ENCODE measurements at places on chromosomes 3 and 15.

- DNase-seq = no peak
These were observed 444.8 kb upstream of the GRM7 start for GRCh38 chr3:6416049-6416661.

DNA sequence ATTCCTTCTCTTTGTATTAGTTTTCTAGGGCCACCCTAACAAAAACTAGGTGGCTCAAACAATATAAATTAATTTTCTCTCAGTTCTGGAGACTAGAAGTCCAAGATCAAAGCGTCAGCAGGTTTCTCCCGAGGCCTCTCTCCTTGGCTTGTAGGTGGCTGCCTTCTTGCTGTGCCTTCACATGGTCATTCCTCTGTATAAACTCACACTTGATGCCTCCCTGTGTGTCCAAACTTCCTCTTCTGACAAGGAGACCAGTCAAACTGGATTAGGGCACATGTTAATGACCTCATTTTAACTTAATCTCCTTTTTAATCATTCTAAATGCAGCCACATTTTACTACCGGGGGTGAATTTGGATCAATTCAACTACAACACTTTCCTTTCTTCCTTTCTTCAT, 691.1 kb downstream of the DIPK2A start:
- no peak for DNase-seq

GRCh38 chr15:101255051-101255395, 3.2 kb upstream of the CHSY1 start:
- no peak for DNase-seq

GRCh38 chr3:156843071-156843808, 17.1 kb downstream of the LEKR1 start:
- no peak for DNase-seq

DNA sequence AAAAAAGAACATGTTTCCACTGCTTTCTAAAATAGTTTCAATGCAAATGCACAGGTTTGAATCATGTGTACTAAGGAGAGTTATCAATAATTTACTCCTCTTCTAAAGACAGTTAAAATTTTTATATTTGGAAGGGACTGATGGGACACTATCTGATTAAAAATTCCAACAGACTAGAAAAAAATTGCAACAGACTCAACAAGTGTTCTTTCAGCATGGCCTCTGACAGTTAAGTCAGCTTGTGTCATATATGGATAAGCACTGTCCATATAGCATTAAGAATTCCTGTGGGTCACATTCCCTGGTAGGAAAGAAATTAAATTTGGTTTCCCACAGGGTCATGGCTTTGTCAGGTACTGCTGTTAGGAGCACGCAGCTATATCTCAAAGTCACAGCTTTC, 96.8 kb downstream of the OSBPL10 start:
- DNase-seq = no peak

DNA sequence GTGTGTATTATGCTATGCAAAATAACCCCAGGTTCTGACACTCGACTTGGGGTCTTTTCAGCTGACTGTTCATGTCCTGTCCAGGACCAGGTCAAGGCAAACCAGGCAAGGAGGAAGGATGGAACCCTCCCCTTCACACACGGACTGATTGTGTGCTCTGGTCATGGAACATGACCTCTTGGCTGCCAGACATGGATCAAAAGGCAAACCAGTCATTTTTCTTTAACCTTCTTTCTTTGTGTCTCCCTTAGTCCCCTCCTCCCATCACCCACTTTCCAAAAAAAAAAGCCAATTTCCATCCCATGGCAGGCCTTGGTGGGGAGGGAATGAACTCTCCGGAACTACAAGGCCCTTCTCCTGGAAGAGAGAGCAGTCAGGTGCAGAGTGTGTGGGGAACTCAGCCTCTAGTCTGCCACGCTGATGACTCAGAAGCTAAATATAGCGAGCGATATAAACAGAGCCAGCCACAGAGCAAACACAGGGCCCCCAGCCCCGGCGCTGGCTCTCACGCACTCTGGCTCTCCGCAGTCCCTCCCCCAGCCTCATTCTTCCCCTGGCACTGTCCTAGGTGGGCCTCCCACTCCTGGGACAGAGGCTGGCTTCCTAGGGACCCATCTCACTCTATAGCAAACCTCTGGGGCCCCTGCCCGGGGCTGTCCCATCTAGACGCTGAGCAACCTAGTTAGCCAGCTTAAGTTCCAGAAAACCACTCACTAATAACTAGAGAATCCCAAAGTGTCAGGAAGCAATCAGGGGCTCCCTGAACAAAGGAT, 10.0 kb downstream of the BMF start:
- peak; percentile 70 for DNase-seq

DNA sequence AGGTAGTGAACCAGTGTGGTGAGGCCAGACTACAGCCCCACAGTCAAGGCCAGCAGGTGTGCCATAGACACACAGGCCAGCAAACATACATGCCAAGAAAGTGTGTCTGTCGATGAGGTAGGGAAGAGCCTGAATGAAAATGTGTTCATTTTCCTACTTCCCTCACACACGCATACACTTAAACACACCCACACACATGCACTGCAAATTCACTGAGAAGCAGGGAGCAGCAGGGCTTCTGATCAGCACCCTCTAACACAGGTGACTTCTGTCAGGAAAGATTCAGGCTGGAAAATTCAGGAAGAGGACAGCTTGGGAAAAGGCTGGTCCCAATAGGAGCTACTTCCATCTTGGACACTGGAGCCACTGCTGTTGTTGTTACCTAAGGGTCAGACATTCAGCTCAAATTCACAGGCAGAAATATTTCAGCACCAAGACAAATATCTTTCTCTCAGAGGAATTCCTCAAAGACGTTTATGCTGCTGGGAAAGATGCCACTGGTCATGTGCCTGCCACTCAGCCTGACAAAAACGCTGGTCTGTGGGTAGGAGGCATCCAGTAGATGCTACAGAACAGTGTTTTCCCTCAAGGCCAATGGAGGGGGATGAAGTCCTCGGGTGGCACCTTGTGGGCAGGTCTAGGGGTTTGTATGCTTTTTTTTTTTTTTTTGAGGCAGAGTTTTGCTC, 40.9 kb upstream of the LARS2 start:
- DNase-seq = no peak

DNA sequence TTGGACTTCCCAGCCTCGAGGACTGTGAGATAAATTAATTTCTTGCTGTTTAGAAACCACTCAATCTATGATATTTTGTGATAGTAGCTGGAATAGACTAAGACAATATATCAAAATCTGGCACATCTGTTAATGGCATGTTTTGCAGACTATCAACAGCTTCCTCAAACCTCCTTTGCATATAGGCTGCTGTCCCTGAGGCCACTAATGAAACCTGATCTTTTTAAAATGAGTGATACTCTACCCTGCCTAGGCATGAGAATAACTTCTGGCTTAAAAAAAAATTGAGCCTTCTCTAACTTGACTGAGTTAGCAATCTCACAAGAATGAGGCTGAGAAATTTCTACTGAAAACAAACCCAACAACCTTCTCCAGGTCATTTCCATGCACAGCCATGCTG, 176.0 kb upstream of the CRBN start:
- DNase-seq = no peak

DNA sequence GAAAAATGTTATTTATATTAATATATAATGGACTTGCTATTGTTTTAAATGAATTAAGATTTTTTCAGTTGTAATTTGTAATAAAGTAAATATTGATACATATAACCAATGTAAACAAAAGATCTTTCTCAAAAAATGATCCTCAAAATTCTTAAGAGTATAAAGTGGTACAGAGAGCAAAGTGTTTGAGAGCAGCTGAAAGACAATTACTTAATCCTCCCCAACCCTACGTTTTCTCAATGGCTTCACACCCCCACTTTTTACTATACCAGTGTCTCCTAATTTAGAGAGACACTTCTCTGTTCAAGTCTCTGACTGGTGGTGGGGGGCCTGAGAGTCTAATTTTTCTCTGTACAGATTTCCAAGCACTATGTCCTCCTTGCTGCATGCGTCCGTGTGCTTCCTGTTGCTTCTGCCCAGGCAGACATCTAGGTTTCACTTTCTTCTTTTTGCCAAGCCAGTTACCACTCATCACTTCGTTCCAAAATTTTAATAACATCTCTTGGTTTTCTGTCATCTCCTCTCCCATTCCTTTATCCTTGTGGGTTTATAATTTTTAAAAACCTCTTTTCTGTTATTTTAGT, 276.3 kb upstream of the DNAJC19 start:
- no peak for DNase-seq

- DNase-seq = no peak
These were observed 42.3 kb downstream of the ADCY5 start for GRCh38 chr3:123406598-123406997.

DNA sequence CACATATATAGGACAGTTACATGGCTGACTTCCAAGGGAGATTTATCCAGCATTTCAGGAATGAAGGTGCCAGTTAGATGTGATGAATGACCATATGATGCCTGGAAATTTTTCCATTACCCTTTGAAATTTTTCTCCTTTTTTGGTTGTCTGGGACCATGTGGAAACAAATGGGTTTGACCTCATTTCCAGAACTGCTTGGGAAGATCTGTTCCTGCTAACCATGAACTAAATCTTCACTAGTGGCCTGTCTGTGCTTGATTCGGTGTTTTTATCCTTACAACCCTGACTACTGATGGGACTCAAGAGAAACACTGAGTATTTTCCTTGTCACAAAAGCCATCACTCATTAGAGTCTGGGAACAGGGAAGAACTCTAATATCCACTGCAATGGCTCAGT, 409.4 kb downstream of the PDCD6IP start:
- no peak for DNase-seq

- no peak for DNase-seq
These were observed 361.7 kb downstream of the FEZF2 start for GRCh38 chr3:62011666-62012065.

DNA sequence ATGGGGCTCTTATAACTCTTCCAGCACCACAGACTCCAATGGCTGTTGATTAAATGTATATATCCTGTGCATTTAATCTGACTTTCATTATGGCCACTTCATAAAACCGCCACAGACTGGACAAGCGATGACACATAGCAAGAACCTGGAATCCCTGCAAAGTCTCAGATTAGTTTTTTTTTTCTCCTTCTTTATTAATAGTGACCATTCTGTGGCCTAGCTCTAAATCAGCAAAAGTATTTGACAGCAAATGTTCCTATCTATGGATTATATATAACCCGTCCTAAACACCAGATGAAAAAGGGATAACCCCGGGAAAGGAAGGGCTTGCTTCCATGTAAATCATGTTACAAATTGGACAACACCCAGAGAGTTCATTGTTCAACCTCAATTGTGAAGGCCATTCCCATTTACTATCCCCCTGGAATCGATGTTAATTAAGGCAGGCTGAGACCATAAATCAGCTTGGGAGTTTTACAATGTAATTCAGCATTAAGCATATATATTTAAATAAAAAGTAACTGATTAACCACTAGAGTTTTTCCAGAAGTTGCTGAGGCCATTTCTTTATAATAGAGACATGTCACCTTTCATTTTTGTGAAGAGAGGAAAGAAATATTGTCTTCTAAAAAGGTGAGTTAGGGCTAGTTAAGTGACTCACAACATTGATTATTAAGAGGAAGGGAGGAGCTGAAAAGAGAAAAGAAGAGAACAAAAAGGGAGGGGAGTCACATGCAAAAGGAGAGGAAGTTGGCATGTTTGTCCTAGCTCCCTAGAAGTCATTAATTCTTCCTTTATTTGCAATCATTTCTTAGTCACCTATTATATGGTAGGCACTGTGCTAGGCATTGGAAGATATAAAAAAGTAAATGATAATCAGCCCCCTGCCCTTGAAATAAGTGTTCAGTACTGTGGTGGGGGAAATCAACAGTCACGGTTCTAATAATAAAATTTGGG, 26.2 kb downstream of the ALDH1A2 start:
- DNase-seq = no peak

GRCh38 chr3:188319569-188319968, 165.6 kb downstream of the LPP start:
- no peak for DNase-seq

GRCh38 chr3:11244121-11244677, 28.0 kb upstream of the ATG7 start:
- no peak for DNase-seq

DNA sequence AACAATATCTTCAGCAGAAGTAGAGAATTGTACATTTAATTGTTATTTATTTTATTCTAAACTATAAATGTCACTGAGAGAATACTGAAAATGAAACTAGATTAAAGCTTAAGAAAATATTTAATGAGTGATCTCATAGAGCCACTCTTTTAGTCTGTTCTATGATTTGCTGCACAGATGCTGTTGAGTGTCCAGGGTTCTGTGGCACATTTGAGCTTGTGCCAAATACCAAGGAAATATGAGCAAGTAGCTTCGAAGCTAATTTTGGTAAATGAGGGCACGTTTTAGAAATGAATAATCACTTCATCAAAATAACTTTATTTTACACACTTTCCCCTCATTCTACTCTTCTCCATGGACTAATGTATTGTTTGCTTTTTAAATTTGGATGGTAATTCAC, 53.6 kb upstream of the THRB start:
- DNase-seq = no peak

GRCh38 chr3:125191730-125192129, 20.8 kb downstream of the SLC12A8 start:
- DNase-seq = no peak

DNA sequence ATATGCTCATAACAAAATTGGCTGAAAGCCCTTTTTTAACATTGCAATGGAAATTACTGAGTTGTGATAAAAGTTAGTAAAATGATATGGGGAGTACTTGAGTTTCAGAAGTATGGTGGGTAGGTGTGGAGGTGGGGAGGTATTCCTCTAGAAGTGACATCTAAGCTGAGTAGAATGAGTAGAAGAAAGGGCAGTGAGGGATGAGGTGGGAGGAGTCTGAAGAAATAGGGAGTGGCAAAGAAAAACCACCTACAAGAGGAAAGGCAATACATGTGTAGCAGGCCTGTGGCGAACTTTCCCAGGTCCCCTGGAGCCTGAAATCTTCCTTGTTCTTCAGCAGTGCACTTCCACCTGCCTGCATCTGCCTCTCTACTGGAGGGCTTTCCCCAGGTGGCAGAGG, 52.8 kb upstream of the DIPK2A start:
- no peak for DNase-seq

DNA sequence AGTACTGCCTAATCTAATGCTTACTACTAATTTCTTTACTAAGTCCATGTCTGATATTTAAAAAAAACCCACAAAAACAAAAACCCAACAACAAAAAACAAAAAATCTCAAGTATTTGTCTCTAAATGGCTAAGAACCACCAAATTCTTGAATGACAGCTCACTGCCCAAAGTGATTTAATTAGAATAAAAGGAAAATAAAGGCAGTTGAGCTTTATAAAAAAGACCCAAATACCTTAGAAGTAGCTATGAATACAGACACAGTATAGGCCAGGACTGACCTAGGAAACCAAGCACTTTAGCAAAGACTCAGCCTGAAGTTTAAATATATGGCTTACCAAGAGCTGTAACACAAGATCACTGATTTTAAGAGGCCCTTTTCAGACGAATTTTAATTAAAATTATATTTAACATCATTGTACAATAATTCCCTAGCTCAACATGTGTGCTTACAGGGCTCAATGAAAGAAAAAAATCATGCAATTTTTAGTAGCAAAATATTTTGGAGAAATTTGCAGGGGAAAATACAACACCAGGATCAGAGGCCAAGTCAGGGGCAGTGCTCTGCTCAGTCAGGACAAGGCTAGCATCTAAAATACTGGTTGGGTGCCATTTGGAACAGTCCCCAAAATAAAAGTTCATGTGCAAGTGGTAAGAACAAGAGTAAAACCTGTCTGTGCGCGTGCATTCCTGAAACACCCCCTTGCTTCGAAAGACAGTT, 24.8 kb downstream of the UQCC5 start:
- DNase-seq = no peak

Measured in non-pigmented ciliary epithelial cell (primary cell).